ENCODE measurements at places on chromosomes 3 and 15. TPM values are rescaled to one million over a fixed set of nuclear protein-coding genes. Genes with fewer than 3 reads are reported as not detected.

The C3orf38 gene
- 22.5 TPM for total RNA-seq

The EFCAB12 gene
- total RNA-seq, result 0.32 TPM

The WDR72 gene
- not detected for total RNA-seq

The TRPC1 gene
- total RNA-seq, result 6.2 TPM

The CYP8B1 gene
- not detected for total RNA-seq

The CKMT1B gene
- total RNA-seq, result 54.5 TPM

The SH2D7 gene
- total RNA-seq, result not detected

The FURIN gene
- total RNA-seq, result 62.7 TPM

The SHC4 gene
- 0.78 TPM for total RNA-seq

The P3H2 gene
- total RNA-seq, result 42.3 TPM

The RNU6-1 gene
- total RNA-seq, result not detected

The LCTL gene
- total RNA-seq, result 0.14 TPM

The IQCF5 gene
- total RNA-seq, result not detected

The AMOTL2 gene
- 79.5 TPM for total RNA-seq

The RASGRP1 gene
- total RNA-seq, result not detected

The RHCG gene
- total RNA-seq, result 0.54 TPM

The AQP9 gene
- 0.14 TPM for total RNA-seq

The PLA1A gene
- not detected for total RNA-seq

The STAC gene
- 1.7 TPM for total RNA-seq

The KBTBD13 gene
- total RNA-seq, result not detected

The ALDH1A2 gene
- total RNA-seq, result 1.9 TPM

The NOX5 gene
- 0.14 TPM for total RNA-seq

The RETNLB gene
- total RNA-seq, result not detected

The KLHL25 gene
- total RNA-seq, result 4.9 TPM

The SLC35G2 gene
- total RNA-seq, result 1.8 TPM
